ENCODE measurements at places on chromosomes 16 and 17. TPM values are rescaled to one million over a fixed set of nuclear protein-coding genes. Genes with fewer than 3 reads are reported as not detected.

GRCh38 chr16:85544016-85544415 is 69.1 kb upstream of the GSE1 start:
- no peak overlapping the region for H3K4me3 ChIP-seq
- no peaks in the 10 kb centered on the region for H3K27me3 ChIP-seq
- no peak for DNase-seq
- no peaks in the 10 kb centered on the region for H3K4me1 ChIP-seq

DNA sequence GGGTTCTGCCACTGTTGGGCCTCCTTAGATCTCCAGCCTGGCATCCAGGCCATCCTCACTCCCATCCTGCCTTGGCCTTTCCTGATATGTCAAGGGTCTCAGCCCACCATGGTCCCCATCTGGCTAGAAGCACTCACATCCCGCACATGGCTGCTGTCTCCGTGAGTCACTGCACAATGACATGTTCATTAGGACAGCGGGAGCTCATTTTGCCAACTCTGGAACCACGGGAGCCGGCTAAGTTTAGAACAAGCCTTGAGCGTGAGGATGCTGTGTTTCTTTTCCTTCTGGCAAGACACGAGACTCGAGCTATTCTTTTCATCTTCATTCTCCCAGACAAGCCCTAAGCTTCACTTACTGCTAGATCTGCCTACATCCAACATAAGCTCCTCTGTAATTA is 65.7 kb upstream of the KSR1 start:
- DNase-seq = no peak
- H3K27ac ChIP-seq = no peak overlapping the region
- no peaks in the 10 kb centered on the region for H3K36me3 ChIP-seq
- H3K4me1 ChIP-seq = no peaks in the 10 kb centered on the region
- H3K4me3 ChIP-seq = no peak overlapping the region

DNA sequence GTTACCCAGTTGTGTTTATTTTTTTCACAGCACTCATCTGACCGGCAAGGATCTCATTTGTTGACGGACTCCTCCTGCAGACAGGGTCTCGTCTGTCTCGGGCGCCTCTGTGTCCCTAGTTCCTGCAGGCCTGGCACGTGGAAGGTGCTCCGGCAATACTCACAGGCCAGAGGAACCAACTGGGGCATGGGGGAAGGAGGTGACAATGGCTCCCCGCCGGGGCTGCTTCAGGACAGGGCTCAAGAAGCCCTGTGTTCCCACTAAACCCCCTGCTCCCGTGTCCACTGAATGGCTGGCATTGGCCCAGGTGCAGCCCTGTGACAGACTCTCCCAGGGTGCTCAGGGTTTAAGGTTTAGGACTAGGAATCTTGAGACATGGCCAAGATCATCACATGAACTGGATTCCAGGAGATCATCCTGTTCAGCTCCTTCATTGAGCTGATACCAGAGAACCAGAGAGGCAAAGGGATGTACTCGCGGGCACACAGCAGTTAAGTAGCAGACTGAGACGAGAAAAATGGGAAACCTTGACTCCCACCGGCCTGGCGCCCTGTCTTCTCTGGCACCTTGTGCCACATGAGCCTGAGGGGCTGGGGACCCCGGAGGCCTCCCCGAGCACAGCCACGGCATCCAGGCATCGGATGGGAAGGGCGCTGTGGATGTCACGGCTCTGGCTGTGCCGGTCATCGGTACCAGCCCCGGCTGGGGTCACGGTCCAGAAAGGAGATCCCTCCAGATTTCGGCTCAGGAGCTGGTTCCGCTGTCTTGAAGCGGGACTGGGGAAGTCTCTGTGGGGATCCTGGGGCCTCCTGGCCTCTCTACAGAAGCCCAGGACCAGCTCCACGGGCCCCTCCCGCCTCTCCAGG is 29.0 kb downstream of the TIMM22 start:
- no peak overlapping the region for H3K4me3 ChIP-seq
- no peaks in the 10 kb centered on the region for H3K4me1 ChIP-seq
- no peak overlapping the region for H3K27ac ChIP-seq

DNA sequence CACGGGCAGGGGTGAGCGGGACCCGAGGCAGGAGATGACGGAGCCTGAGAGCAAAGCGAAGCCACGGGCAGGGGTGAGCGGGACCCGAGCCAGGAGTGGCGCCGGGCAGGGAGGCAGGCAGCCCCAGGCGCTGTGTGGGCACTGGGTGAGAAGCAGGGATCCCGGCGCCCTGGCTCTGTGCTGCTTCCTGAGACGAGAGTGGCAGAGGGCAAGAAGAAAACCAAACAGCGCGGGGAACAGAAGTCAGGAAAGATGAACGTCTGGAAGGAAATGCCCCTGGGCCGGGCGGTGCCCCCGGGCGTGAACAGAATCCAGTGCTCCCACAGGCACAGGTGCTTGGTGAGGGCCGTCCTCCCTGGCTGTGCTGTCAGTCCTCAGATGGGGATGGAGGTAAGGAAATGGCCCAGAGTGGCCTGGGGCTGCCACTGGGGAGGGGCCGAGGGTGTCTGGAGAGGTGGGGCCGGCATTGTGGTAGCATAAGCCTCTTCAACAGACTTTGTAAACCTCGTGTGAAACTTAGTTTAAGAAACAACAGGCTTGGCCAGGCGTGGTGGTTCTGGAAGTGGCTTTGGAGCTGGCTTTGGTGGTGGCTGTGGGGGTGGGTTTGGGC is 9.8 kb downstream of the ASPSCR1 start:
- no peak overlapping the region for H3K4me3 ChIP-seq
- DNase-seq = no peak
- no peak overlapping the region for H3K27ac ChIP-seq
- peaks cover 18% of the 10 kb centered on the region for H3K4me1 ChIP-seq
- H3K27me3 ChIP-seq = no peaks in the 10 kb centered on the region
- no peaks in the 10 kb centered on the region for H3K36me3 ChIP-seq

DNA sequence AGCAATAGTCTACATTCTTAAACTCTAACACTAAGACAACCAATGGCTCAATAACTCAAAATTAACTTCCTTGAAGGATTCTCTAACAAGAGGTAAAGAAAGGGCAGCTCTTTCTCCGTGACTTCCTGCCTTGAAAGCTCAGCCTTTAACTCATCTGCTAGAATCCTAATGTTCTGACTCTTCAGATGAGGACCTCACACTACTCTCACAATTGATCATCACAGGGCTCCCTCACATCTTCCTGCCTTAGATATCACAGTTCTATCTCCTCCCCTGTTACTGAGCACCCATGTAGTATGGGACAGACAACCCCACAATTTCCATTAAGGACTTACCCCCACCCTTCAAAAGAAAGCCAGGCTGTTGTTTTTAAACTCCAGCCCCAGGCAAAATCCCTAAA is 33.5 kb downstream of the SMURF2 start:
- no peaks in the 10 kb centered on the region for H3K36me3 ChIP-seq
- H3K27me3 ChIP-seq = no peaks in the 10 kb centered on the region

Gene ABCA8
- 10.4 TPM for total RNA-seq

Gene AOC3
- 6.5 TPM for total RNA-seq
